ENCODE measurements at places on chromosomes 12 and 14. TPM values are rescaled to one million over a fixed set of nuclear protein-coding genes. Genes with fewer than 3 reads are reported as not detected.

PNMA1 gene
- 52.1 TPM for total RNA-seq

BICDL1 gene
- 4.7 TPM for total RNA-seq

SERPINA12 gene
- not detected for total RNA-seq

RFX4 gene
- not detected for total RNA-seq

EXOC3L4 gene
- total RNA-seq: 0.82 TPM

TBC1D30 gene
- total RNA-seq: 1.9 TPM

CDC42BPB gene
- 73.8 TPM for total RNA-seq

JPH4 gene
- 0.07 TPM for total RNA-seq

KLHDC1 gene
- 0.16 TPM for total RNA-seq

RNF212B gene
- not detected for total RNA-seq

ACVR1B gene
- total RNA-seq: 16.3 TPM

DEPDC4 gene
- total RNA-seq: 1.5 TPM
